Anterior cingulate cortex (tissue), 58 donors: ENCODE measurements at places on chromosomes 7 and 10.

GRCh38 chr10:32217216-32217615 is 129.7 kb downstream of the EPC1 start:
- no peak for DNase-seq

- no peak for DNase-seq
Measured at GRCh38 chr10:50619882-50620281, 3.9 kb downstream of the SGMS1 start.

DNA sequence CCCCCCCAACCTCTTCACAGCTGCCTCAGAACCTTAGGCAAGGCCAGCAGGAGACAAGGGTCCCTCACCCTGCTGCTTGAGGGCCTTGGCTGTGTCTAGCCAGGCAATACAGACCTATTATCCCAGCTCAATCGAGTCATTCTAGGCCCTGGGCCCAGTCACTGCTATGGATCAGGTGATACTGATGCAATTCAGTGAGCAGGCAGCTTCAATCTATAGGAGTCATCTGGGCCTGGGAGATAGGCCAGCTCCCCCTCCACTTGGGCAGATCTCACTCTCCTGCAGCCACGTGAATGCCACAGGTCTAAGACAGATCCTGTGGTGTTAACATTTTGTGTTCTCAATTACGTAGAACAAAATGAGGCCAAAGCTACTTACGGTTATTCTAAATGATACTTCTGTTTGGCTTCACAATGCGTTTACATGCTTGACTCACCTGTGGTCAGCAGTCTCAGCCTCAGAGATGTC is 68.0 kb upstream of the LRRC4 start:
- no peak for DNase-seq

DNA sequence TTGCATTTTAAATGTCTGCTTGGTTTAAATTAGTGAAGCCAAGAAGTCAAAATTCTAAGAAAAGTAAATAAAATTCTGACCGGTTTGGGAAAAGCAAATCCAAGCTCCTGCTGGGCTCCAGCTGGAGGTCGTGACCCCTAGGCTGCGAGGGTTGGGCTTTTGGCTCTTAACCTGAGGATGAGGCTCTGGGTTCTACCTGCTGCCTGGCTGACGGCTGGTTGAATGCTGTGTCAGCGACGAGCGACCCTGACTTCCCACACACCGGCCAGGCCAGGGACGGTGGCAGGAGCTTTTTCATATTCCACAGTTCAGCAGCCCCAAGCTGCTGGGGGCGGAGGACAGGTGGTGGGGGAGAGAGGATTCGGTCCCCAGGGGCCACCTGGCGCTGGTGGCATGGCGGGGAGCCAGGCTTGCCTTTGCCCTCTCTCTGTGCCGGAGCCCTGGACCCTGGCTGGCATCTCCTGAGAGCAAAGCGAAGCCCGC is 843 bp upstream of the PLPP4 start:
- DNase-seq: no peak

DNA sequence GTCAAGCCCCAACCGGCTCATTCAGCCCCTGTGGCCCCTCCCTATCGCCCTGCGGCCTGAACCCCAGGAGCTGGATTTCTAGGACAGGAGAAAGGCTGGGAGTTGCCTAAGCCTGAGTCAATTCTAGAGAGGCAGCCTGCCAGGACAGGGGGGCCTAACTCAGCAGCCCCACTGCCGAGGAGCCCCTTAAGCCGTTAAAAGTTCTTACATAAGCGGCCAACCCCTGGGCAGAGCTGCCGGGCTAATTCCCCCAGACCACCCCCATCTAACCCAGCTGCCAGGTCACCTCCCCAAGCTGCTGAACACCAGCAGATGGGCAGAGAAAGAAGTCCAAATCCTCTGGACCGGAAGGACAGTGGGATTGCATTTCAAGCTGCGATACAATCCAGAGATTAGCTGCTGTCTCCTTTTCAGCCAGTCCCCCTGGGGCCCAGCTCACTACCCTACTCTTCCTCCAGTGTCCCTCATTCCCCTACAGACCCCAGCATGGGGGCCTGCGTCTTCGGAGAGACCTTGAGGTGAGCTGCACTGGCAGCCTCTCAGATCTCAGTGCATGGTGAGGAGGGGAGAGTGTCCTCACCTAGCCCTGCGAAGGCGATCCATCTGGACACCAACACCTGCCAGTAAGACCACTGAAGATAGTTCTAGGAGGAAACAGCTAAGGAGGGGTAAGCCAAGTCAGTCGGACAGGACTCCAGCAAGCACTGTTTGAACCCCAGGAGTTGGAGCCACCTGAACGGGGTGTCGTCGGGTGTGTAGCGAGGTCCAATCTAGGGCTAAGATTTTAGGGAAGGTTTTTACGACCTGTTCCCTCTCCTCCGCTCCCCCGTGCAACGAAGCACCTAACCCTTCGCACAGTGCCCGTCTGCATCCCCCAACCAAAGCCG is 830 bp downstream of the IMPDH1 start:
- no peak for DNase-seq

GRCh38 chr10:49332768-49333167 is 33.8 kb downstream of the C10orf71 start:
- no peak for DNase-seq

DNA sequence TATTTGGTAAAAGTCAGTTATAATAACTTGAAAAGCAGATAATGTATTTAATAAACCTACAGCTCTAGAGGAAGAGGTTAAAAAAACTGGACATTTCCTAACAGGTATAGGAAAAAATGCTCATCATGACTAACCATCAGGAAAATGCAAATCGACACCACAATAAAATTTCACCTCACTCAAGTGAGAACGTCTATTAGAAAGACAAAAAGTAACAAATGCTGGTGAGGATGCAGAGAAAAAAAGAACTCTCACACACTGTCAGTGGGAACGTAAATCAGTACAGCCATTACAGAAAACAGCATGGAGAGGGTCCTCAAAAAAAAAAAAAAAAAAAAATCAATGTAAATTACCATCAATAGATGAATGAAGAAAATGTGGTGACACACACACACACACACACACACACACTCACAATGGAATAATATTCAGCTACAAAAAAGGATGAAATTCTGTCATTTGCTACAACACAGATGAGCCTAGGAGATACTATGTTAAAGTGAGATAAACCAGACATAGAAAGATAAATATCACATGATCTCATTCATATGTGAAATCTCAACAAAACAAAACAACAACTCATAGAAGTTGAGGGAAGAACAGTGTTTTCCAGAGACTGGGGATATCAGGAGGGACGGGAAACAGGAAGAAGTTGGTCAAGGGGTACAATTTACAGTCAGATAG is 20.1 kb downstream of the EPC1 start:
- DNase-seq: no peak

DNA sequence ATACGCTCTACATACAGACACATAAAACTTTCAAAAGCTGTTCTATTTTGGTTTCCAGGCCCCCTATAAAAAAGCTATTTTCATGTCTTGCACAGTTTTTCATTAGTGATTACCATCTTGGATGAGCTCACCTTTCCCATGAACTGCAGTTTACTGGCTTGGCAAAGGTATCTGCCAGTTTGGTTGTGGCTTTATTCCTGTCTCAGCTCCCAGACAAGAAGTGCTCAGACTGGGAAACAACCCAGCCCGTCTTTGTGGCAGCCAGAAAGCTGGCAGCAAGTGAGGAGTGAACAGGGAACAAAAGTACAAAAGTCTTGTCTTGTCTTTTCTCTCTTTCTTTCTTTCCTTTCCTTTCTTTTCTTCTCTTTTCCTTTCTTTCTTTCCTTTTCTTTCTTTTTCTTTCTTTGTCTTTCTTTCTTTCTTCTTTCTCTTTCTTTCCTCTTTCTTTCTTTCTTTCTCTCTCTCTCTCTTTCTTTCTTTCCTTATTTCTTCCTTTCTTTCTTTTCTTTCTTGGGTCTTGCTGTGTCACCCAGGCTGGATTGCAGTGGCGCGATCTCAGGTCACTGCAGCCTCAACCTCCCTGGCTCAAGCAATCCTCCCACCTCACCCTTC is 138.8 kb downstream of the CFAP58 start:
- no peak for DNase-seq

DNA sequence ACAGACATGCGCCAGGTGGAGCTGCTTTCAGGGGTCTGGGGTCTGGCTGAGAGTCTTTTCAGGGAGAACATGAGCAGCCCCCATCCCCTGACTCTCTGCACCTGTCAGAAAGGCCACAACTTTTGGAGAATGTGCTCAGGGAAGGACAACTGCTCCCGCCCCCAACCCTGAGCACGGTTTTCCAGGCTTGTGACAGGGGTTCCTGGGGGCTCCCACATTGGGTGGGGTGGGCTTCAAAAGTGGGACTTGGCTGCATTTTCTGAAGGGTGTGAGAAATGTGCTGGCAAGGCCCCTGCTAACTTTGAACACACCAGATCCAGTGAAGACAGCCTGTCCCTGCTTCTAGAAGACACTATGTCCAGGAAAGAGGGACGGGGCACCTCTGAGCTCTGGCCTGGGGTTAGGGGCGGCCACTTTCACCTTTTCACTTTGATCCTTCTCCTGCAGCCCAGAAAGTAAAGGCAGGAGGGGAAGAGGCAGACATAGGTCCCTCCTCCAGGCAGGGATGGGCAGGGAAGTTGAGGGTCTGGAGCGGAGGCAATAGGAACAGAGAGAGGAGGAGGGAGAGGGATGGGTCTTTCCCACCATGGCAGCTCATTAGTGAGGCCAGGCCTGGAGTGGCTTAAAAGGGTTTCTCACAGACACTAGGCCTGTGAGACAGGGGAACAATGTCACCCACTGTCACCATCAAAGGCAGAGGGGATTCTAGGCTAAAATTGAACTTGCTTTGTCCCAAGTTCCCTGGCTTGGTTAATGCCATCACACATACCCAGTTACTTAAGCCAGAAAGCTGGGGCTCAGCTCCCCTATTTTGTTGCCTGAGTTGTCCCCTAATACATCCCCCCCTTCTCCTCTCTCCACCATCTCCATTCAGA is 1.5 kb downstream of the KCP start:
- DNase-seq: no peak

- no peak for DNase-seq
Measured at GRCh38 chr7:51289623-51290303, 26.8 kb downstream of the COBL start.

- DNase-seq: no peak
Measured at GRCh38 chr7:28855538-28856217, 102.5 kb downstream of the TRIL start.

DNA sequence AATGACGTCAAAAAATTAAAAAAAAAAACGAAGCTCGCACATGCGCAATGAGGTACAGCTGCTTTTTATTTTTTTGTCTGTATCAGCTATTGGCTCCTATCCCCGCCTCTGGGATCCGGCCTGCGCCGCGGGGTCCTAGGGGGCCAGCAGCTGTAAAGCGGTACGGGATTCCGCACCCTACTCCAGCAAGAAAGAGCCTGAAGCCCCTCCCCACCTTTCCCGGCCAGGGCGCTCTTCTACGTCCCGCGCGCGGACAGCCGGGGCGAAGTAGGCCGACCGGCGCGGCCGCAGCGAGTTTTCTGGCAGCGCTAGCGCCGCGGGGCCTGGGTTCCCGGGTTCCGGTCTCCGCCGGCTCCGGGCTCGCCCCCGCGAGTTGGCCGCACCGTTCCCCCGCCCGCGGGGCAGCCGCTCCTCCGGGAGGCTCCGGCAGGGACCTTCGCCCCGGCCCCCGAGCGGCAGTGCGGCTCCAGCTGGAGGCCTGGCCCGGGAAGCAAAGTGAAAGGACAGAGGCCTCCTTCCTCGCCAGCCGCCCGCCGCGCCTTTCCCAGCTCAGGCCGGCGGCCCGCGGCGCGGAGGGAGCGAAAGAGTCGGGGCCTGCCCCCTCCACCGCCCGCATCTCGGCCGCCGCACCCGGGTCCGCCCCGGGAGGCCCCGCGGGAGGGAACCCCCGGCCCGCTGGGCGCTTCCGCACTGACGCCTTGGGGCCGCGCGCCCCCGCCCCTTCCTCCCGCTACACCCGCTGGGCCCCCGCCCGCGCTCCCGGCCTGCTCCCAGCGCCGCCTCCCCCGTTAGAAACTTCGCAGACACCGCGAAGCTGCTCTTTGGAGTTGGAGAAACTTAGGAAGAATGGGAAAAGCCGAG is 4.7 kb upstream of the SPAG6 start:
- peak; percentile 61 for DNase-seq

DNA sequence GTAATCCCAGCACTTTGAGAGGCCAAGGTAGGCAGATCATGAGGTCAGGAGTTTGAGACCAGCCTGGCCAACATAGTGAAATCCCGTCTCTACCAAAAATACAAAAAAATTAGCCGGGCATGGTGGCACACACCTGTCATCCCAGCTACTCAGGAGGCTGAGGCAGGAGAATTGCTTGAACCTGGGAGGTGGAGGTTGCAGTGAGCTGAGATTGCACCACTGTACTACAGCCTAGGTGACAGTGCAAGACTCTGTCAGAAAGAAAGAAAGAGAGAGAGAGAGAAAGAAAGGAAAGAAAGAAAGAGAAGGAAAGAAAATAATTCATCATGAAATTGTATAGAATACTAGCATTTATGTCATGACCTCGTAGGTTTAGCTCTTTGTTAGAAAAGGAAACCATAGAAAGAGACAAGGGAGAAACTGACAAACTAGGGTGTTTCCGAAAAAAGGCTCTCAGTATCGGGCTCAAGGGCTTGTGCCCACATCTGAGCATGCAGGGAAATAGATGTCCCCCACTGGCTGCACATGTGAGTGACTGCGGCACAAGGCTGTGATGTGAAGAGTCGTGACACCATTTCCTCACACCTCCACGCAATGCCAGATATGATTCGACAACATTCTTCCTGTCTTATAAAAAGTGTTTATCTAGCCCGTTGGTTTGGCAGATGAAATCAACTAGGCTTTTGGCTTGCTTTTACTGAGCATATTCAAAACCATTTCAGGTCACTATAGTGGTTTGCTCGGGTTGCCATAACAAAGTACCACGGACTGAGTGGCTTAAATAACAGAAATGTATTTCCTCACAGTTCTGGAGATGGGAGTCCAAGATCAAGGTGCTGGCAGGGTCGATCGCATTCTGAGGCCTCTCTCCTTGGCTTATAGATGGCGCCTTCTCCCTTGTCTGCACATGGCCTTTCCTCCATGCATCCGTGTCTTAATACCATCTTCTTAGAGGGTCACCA is 2.0 kb downstream of the SRGN start:
- DNase-seq: no peak

GRCh38 chr7:131904760-131905327 is 348.4 kb upstream of the PODXL start:
- DNase-seq: no peak

DNA sequence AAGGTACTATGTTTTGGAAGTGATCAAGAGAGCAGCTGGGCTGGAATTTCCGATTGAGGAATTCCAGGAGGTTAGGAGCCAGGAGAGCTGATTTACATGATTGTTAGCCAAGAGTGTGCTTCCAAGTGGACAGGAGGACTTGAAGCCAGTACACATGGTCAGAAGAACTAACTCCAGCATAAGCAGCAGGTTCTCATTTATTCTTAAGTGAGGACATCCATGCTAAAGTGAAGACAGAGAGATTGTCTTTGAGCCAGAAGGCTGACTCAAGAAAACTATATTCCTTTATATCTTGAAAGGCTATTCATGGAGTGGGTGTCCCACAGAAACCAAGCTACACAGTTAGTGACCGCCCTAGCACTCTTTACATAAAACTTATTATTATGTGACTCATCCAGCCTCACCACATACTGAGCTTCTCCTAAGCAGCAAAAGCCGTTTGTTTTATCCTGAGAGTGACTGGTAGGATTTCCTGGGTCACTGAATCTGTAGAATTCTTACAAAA is 56.7 kb upstream of the SEMA3A start:
- DNase-seq: no peak
